Tracheal epithelial cell (primary cell): ENCODE measurements at places on chromosomes 2 and 18. TPM values are rescaled to one million over a fixed set of nuclear protein-coding genes. Genes with fewer than 3 reads are reported as not detected.

The ALK gene
- not detected in 2 replicates for total RNA-seq

The TGOLN2 gene
- 34.7 and 61.4 TPM in 2 replicates for total RNA-seq

The CCDC141 gene
- under 0.01 TPM in 1 of 2 replicates, not detected in the other for total RNA-seq

The CD207 gene
- not detected in 2 replicates for total RNA-seq

The ZSWIM2 gene
- not detected in 2 replicates for total RNA-seq

The SPDYA gene
- 0.85 and 0.96 TPM in 2 replicates for total RNA-seq

The TNS1 gene
- 0.64 and 12.0 TPM in 2 replicates for total RNA-seq

The RNF152 gene
- total RNA-seq: 31.6 and 35.8 TPM in 2 replicates

The MOGAT1 gene
- total RNA-seq: not detected in 2 replicates

The HRH4 gene
- total RNA-seq: under 0.01 and 0.64 TPM in 2 replicates

The REG3G gene
- not detected in 2 replicates for total RNA-seq

The NEUROD1 gene
- not detected in 2 replicates for total RNA-seq

The MAL gene
- total RNA-seq: 1.3 and 55.9 TPM in 2 replicates

The SPATA3 gene
- not detected in 2 replicates for total RNA-seq

The KCNF1 gene
- 0.48 TPM in 1 of 2 replicates, not detected in the other for total RNA-seq

The CGREF1 gene
- 8.7 TPM in 1 of 2 replicates, not detected in the other for total RNA-seq

The DYTN gene
- total RNA-seq: not detected in 2 replicates

The TXNDC9 gene
- total RNA-seq: 70.8 and 94.2 TPM in 2 replicates

The LONRF2 gene
- under 0.01 TPM in 1 of 2 replicates, not detected in the other for total RNA-seq

The SP140 gene
- total RNA-seq: 0.48 TPM in 1 of 2 replicates, not detected in the other

The PRKAG3 gene
- not detected in 2 replicates for total RNA-seq

The FZD7 gene
- total RNA-seq: 0.85 and 13.7 TPM in 2 replicates

The FKBP1B gene
- 13.7 and 15.1 TPM in 2 replicates for total RNA-seq

The GRB14 gene
- 4.9 and 5.3 TPM in 2 replicates for total RNA-seq

The NEU4 gene
- total RNA-seq: not detected in 2 replicates

The VWA3B gene
- total RNA-seq: under 0.01 TPM in 1 of 2 replicates, not detected in the other

The BMP10 gene
- total RNA-seq: not detected in 2 replicates

The NT5DC4 gene
- not detected in 2 replicates for total RNA-seq
